ENCODE measurements at places on chromosomes 1 and 21.

DNA sequence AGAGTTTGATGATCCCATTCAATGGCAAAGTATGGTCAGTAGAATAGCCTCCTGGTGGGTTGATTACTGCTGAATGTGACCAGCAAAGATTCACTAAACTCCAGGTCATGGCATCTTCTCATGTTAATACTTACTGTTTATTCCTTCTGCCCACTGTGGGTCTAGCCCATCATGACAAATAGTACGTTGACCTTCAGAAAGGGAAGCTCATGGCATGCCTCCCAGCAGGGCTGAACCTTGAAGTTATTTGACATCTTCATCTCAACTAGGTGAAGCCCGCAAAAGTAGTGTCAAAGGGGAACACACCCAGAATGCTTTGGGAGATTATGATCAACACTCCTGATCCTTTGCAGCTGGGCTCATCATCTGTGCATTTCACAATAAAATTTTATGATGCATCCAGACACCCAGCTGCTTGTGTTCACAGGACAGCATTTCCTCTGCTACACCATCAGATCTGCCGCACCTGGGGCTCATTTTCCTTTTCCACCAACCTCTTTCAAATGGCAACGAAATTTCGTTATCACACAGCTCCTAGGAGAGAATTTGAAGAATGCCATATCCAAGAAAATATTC is 49.6 kb downstream of the HLX start:
- DNase-seq = no peak

DNA sequence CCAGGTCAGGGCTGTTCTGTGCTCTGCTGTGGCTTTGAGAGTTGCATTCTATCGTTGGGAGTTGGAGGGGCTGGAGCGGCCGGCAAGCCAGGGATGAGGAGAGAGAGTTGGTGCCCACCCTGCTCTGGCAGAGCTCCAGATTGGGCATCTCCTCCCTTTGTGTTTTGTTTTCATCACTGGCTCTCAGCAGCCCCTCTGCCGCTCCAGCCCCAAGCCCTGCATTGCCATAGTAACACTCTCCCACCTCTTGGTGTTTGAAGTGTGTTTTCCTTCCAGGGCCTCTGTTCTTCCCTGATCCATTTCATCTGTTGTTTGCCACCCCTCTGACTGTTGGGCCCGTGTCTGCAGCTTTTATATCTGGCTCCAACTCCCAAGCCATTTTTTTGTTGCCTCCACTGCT is 152.7 kb downstream of the URB2 start:
- DNase-seq = no peak

DNA sequence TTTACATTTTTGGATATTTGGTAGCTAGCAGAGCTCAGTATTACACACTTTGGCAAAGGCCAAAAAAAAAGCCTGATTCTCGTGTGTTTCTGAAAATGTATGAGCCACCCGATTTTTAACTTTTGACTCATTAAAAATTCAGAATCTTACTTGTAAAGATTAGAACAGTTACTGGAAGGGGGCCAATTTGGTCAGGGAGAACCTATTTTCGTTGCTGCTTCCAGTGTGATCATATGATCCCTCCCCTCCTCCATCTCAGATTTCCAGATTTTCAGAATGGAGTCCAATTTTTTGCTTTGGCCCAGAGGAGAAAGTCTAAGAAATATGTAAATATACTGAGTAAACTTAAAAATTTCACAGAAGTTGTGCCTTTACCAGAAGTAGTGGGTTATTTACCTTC is 3.2 kb upstream of the OR2AK2 start:
- no peak for DNase-seq

DNA sequence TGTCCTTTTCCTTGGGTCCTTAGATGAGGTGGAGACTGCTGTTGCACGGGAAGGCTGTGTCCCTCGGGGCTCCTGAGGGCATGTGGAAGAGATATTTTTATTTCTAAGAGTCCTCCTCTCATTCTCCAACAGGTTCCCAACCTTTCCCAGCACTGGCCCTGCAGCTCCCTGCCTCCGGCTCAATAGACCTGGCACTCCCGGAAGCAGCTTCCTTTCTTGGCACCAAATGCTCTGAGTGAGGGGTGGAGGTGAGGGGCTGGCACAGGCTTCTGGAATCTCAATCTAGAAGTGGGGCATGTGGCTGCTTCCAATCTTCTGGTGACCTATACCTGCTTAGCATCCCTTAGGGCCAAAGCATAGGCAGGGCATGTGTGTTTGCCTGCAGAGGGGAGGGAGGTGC is 4.5 kb downstream of the ETV3L start:
- DNase-seq = no peak

- no peak for DNase-seq
Observed at GRCh38 chr1:76186554-76187170, 112.1 kb downstream of the ST6GALNAC3 start.

- no peak for DNase-seq
Observed at GRCh38 chr1:217014066-217014465, 290.8 kb upstream of the ESRRG start.

DNA sequence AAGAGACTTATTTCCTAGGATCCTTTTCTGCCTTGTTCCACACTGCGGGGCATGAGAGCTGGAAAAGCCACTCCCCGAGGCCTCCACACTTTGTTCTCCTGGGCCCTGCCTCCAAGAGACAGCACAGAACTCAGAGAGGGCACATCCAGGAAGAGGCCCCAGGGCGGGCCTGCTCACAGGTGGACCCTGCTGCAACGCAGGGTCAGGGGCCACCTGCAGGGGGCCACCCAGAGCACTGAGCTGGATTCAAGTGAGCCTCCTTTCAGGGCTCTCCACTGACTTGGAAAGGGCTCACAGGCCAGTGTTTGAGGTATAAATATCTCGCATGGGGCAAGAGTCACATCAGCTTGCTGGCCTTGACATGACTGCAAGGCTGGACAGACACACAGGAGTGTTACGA is 4.8 kb downstream of the RGS16 start:
- DNase-seq = peak; percentile 45

GRCh38 chr1:178684542-178685000 is 40.5 kb upstream of the RALGPS2 start:
- no peak for DNase-seq
